Motor neuron (in vitro differentiated cells): ENCODE measurements at places on chromosomes 7 and 10.
A peak's percentile ranks its signal among the peaks of the same experiment; 100 is the strongest.

DNA sequence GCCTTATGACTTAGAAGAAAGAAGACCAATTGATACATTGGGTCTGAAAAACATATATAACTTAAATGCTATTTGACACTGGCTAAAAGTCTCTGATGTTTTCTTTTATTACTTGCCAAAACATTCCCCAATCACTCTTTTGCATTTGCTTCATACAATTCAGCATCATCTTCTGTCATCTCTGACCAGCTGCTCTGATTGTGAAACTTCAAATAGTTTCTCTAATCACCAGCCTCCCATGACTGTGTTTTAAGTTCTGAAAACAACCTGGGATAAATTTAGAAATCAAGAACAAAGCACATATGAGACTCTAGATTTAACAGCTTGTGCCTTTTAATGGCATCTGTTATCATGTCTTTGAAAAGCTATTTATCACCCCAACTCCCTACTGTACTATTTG is 208.4 kb upstream of the KCND2 start:
- peak; percentile 66 for ATAC-seq

DNA sequence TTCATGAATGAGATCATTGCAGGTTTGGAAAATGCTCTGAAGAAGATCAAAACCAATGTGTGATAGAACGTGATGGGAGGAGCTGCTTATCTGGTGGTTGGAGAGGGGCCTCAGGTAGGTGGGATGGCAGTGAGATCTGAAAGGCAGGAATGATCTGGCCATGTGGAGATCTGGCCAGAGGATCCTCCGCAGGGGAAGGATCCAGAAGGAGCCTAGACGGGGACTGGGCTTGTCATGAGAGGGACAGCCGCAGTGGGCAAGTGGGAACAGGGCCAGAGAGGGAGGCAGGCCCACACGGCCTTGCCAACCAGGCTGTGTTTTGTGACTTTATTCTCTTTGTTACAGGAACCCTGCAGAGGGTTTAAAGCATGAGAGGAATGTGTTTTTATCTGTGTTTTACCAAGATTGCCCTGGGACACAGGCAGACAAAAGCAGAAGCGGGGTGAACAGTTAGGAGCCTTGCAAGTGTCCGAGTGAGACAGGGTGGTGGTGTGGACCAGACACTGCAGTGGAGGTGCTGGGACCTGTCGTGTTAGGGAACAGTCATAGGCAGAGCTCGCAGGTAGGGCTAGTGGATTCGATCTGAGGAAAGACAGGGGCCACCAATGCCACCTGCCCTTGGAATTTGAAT is 66.6 kb downstream of the TLL2 start:
- no peak for ATAC-seq

GRCh38 chr7:139732471-139733167 is 45.2 kb downstream of the HIPK2 start:
- ATAC-seq = no peak

DNA sequence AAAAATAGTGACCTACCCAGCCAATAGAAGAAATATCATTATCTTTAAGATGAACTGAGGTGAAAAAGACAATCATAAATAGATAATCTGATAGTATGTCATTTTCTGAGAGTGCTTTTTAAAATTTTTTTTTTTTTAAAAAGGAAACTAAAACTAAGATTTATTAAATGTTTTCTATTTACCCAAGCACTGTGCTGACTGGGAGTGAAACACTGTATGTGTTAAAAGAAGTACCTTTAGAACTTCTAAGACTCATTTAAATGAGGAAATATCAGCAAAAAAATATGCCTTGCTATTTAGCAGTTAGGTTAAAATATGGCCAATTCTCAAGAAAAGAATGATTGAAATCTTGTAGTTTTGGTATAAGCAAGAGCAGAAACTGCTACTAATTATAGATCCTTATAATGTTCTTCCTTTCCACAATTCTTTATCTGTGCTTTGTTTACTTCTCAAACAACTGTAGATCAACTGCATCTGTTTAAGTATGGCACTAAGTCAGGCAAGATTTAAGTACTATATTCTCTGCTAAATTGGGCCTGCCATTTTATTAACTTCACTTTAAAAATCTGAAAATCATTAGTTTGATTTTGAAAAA is 39.5 kb upstream of the WNT2 start:
- ATAC-seq = no peak

DNA sequence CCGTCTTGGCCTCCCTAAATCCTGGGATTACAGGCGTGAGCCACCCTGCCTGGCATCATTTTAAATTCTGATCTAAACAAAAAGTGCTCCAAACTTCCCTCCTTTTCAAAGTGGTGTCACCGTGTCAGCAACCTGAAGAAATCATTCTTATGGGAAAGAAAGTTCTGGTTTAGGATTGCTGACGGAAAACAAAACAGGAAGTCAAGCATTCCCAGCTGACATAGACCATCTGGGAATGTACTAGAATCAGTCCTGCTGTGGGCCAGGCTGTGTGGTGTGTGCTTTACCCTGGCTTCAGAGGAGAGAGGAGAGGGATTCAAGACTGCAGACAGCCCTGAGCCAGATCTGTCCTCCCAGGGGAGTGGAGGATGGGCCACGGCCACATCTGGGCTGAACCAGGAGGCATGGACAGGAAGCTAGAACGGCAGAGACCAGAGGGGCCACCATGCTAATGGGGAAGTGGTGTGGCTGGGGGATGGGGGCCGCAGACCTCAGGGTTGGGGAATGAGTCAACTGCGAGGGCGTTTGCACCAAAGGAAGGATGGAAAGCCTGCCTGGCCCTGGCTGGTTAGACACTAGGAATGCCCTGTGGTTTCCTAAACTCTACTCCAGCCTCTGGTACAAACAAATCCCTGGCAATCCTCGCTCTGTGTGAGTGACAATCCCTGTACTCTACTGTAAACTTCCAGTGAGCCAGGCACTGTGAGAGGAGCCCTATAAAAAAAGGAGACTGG is 16.7 kb upstream of the CLIP2 start:
- ATAC-seq = peak; percentile 92

DNA sequence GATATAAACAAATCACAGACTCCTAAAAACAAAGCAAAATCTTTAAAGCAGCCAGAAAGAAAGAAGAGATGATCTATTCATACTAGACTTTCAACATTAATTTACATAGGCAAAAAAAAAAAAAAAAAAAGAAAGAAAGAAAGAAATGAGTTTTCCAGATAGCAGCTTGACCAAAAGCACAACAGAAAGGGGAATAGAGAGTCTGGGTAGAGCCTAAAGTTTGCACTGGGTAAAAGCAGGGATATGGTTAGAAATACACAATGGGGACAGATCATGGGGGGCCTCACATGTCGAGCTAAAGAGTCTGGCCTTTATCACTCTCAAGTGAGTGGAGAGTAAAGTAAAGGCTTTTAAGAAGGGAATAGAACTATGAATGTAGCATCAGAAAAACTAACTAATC is 169.8 kb downstream of the SGMS1 start:
- no peak for ATAC-seq

GRCh38 chr7:102152672-102153598 is 133.7 kb upstream of the SH2B2 start:
- ATAC-seq = peak; percentile 41
